PC-9 (cell line): ENCODE measurements at places on chromosomes 5 and 9. TPM values are rescaled to one million over a fixed set of nuclear protein-coding genes. Genes with fewer than 3 reads are reported as not detected.
A peak's percentile ranks its signal among the peaks of the same experiment; 100 is the strongest.

TRIM36 gene
- 0.15 and 0.22 TPM in 2 replicates for total RNA-seq

DOLK gene
- 18.0 and 19.0 TPM in 2 replicates for total RNA-seq

PCAT7 gene
- total RNA-seq: 3.8 and 3.9 TPM in 2 replicates

STC2 gene
- total RNA-seq: 42.2 and 63.5 TPM in 2 replicates

PARP8 gene
- 15.8 and 17.6 TPM in 2 replicates for total RNA-seq

NDST1 gene
- 94.3 and 100.0 TPM in 2 replicates for total RNA-seq

FSD1L gene
- 4.2 and 5.6 TPM in 2 replicates for total RNA-seq

MAST4 gene
- total RNA-seq: 13.3 and 19.3 TPM in 2 replicates

OR13C3 gene
- total RNA-seq: not detected in 2 replicates

KIF4B gene
- 0.13 TPM in 1 of 2 replicates, not detected in the other for total RNA-seq

- no peak for DNase-seq
- no peaks in the 10 kb centered on the region for H3K36me3 ChIP-seq
Observed at GRCh38 chr5:34452170-34452828, 203.8 kb upstream of the RAI14 start.

DNA sequence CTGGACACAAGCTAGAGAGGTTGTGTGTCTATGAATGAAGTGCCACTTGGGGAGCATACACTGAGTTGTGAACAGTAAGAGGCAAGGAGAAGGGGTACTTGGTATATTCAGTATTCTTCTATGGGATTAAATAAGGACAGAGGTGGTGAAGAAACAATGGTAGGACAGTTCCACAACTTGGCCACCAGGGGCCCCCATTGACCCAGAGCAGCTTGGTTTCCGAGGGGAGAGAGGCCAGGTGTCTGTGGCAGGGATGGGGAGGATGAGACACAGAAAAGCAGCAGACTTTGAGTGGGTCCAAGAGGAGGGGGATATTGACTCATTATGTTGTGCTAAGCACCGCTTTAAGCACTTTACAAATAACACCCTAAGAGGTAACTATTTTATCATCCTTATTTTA, 220.6 kb downstream of the MELK start:
- no peaks in the 10 kb centered on the region for H3K27me3 ChIP-seq
- no peaks in the 10 kb centered on the region for H3K4me1 ChIP-seq
- no peak overlapping the region for H3K4me3 ChIP-seq
- no peaks in the 10 kb centered on the region for H3K36me3 ChIP-seq

GRCh38 chr5:146388386-146388785, 49.7 kb downstream of the POU4F3 start:
- H3K36me3 ChIP-seq: no peaks in the 10 kb centered on the region
- H3K4me3 ChIP-seq: no peak overlapping the region
- H3K27me3 ChIP-seq: peaks cover 26% of the 10 kb centered on the region
- no peaks in the 10 kb centered on the region for H3K4me1 ChIP-seq

DNA sequence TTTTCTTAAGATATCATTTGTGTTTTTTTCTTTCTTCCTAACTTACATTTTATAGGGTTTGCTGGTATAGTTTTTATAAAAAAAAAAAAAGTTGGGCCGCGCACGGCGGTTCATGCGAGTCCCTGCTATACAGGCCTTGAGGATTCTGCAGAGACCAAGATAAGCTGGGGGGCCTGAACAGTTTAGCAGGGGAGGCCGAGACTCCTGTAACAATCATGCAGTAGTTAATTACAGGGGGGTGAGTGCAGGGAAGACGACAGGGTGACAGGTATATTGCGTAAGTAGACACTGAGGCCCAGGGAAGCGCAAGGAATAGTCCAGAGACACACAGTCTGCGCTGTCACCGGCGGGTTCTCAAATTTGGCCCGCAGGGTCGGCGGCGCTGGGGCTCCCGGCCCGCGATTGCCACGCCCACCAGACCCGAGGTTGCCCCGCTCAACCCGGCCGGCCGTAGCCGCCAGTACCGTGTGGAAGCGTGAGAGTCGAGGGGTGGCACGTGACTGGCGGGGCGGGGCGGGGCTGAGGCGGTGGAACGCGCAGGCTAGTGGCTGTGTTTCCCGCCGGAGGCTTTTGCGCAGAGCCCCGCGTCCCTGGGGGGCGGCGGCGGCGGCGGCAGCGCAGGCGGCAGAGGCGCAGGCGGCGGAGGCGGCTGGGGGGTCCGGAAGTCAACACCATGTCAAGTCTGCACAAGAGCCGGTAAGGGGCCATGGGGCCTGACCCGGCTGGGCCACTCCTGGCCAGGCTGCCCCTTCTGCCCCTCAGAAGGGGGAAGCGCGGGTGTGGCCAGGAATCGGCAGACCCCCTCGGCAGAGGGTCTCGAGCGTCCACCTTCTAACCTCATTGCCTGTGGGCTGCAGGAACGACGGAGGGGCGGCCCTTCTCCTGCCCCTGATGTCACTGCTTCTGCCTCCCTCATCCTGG, at the start of gene TBC1D13:
Gene TBC1D13 (plus strand): TSS at position 573 of the 921 bp plus-strand sequence. CDS start 101 bp downstream, at position 674.
- H3K27ac ChIP-seq: peak within 1 kb of the TSS; percentile 43
- peaks cover 16% of the 10 kb centered on the region for H3K4me1 ChIP-seq
- peak within 1 kb of the TSS; percentile 96 for H3K4me3 ChIP-seq
- DNase-seq: peak; percentile 71
- no peaks in the 10 kb centered on the region for H3K27me3 ChIP-seq

DNA sequence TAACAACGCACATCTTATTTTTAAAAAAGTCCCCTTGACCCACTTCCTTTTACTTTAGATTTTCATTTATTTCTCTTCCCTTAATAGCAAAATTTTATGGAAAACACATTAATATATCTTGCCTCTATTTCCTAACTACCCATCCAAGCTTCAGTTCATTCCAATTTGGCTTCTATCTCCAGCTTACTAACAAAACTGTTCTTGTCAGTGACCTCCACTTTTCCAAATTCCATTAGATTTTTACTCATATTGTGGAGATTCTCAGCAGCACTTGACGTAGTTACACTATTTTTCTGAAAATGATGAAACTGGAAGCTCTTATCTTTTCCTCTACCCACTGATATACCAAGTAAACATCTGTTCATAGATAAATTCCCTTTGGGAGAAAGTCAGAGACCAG, 46.5 kb upstream of the ADAMTS19 start:
- no peak overlapping the region for H3K27ac ChIP-seq
- no peak for DNase-seq
- no peaks in the 10 kb centered on the region for H3K27me3 ChIP-seq
- no peaks in the 10 kb centered on the region for H3K4me1 ChIP-seq

DNA sequence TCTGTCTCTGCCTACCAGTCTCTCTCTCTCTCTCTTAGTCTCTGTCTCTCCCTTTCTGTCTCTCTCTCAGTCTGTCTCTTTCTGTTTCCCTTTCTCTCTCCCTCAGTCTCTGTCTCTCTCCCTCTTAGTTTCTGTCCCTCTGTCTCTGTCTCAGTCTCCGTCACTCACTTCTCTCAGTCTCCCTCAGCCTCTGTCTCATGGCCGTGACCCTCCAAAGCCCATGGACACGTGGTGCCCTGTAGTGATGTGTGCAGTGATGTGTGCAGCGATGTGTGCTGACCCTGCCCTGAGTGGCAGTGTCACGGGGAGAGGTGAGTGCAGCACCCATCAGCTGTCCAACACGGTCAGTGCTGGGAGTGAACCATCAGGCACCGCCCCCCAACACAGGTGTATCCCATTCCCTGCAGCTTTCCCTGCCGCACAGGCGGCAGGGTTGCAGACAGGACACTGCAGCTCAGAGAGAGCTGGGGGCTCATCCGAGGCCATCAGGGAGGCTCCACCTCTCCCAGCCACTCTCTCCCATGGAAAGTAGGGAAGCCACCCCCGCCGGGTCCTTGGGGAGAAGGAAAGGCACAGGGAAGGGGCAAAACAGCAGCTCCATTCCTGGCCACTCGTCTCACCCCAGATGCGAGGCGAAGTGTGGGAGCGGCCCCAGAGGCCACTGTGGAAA, 794 bp upstream of the LRRC14B start:
- peaks cover 69% of the 10 kb centered on the region for H3K27me3 ChIP-seq
- no peak overlapping the region for H3K4me3 ChIP-seq
- H3K36me3 ChIP-seq: no peaks in the 10 kb centered on the region
- H3K4me1 ChIP-seq: no peaks in the 10 kb centered on the region

- H3K4me1 ChIP-seq: peaks cover 43% of the 10 kb centered on the region
- H3K36me3 ChIP-seq: no peaks in the 10 kb centered on the region
- H3K27me3 ChIP-seq: no peaks in the 10 kb centered on the region
- H3K4me3 ChIP-seq: no peak overlapping the region
- no peak for DNase-seq
- no peak overlapping the region for H3K27ac ChIP-seq
Observed at GRCh38 chr5:10457682-10458574, 16.2 kb downstream of the ROPN1L start.

- H3K36me3 ChIP-seq: no peaks in the 10 kb centered on the region
- peak; percentile 33 for DNase-seq
- no peak overlapping the region for H3K27ac ChIP-seq
- no peaks in the 10 kb centered on the region; the same call in 1 of the 2 replicates for H3K27me3 ChIP-seq
Observed at GRCh38 chr5:141772281-141772680, 90.3 kb upstream of the ARAP3 start.

DNA sequence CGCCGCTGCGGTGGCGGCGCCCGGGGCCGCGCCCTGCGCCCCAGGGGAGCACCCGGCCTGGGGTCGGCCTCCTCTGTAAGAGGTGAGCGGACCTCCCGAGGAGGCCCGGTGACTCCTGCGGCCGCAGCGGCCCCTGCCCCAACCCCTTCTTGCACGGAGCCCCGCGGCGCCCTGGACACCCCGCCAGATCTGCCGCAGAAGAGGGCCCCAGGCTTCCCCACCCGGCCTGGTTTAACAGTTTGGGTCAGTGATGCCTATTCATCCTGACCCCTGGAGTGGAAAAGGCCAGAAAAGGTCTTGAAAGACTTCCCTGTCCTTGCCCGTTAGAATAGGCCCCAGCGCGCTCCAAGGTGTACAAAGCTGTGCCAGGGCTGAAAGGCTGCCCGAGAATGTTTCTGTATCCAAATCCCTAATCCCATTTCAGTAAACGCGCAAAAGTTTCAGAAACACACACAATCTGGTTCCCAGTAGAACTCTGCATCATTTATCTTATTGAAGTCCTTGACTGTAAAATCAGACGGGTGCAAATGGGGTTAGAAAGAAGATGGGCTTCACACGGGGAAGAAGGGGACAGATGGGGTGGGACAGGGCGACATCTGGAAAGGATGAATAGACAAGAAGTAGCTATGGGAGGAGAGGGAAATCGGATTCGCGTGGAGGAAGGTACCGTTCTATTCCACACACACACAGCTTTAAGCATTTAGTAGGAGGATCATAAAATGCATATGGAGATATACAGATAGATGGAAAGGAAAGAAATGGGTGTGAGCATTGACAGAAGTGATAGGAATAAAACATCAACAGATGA, 1.1 kb upstream of the SSBP2 start:
- DNase-seq: no peak
- no peaks in the 10 kb centered on the region for H3K27me3 ChIP-seq
- peak overlapping the region; percentile 86 for H3K27ac ChIP-seq
- H3K36me3 ChIP-seq: no peaks in the 10 kb centered on the region
- H3K4me1 ChIP-seq: peaks cover 38% of the 10 kb centered on the region

DNA sequence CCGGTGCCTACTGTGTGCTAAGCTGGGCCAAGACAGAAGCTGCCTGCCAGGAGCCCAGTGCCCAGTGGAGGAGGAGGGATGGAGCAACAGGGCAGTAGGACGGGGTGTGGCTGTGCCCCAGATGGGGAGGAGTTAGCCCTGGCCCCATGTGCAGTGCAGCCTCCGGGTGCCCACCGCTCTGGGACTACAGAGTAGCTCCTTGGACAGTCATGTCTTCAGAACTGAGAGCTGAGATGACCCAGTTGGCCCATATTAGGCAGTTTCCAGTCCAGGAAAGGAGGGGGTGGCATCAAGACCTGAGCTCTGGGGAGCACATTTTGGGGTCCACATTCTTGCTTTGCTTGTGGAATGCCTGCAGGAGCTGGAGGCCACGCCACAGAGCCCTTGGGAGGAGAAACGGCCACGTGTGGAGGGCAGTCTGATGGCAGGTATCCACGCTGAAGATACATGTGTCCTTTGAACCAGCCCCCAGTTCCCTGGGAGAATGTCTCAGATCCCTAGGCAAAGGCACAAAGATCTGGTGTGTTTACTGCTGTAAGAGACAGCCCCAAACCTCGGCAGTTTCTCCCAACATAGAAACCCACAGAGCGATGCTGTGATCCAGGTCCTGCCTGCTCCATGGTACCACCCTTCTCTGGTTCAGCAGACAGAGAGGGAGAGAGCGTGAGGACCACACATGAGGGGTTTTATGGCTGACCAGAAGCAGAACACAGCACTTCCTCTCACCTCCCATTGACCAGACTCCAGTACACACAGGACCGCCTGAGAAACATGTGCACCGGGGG, 46.8 kb upstream of the FCN1 start:
- H3K27ac ChIP-seq: no peak overlapping the region
- H3K4me1 ChIP-seq: no peaks in the 10 kb centered on the region
- peaks cover 98% of the 10 kb centered on the region for H3K27me3 ChIP-seq
- no peak overlapping the region for H3K4me3 ChIP-seq

DNA sequence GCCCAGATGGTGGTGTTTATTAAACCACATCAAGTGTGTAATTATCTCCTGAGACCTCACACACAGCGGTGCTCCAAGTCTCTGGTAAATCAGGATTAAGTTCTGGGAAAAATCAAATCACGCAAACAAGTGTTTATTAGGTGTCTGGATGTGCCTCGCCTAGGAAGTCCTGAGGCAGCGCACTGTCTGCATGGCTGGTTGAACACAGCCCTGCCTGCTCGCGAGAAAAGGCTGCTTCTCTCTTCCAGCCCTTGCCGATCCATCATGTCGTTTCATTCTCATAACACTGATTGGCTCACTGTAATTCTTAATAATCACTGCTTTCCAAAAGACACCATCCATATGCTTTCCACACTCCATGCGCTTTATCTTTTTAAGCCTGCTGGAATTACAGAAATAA, 229.6 kb upstream of the DAP start:
- no peak overlapping the region for H3K4me3 ChIP-seq
- no peak for DNase-seq
- H3K27ac ChIP-seq: no peak overlapping the region
- H3K36me3 ChIP-seq: no peaks in the 10 kb centered on the region
- peaks cover 58% of the 10 kb centered on the region for H3K27me3 ChIP-seq
- H3K4me1 ChIP-seq: 0 out of 2 replicates have a peak, but pooled peaks cover 6% of the 10 kb centered on the region

DNA sequence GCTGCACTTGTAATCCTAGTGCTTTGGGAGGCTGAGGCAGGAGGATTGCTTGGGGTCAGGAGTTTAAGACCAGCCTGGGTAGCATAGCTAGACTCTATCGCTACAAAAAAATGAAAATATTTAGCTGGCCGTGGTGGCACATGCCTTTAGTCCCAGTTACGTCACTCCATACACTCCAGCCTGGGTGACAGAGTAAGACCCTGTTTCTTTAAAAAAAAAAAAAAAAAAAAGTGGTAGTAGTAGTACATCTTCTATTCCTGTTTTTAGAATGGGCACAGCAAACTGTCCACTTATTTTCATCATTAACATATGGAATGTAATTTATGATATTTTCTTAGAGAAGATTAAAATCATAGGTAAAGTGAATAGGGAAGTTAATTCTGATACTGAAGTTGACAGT, 48.2 kb downstream of the TRIO start:
- no peaks in the 10 kb centered on the region for H3K27me3 ChIP-seq
- peaks cover 71% of the 10 kb centered on the region for H3K4me1 ChIP-seq
- H3K4me3 ChIP-seq: peak overlapping the region; percentile 30; the same call in 1 of the 2 replicates
- no peak for DNase-seq

DNA sequence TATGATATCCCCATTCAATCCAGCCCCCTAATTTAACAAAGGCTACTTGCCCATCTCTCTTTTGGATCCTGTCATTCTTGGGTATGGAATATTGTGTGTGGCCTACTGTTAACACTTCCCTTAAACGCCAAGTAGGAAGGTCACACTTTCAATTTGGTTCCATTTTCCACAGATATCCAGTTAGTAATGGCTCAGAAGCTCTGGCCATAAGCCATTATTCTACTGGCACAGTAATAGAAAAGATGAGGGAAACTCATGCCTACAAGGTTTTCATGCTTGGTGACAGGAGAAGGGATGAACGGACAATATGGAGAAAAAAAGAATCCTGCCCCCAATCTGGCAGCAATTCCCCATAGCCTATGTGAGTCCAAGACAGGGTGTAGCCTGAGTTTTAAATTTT, 227.6 kb downstream of the CRB2 start:
- H3K4me3 ChIP-seq: no peak overlapping the region
- no peak for DNase-seq
- H3K4me1 ChIP-seq: no peaks in the 10 kb centered on the region
- no peaks in the 10 kb centered on the region for H3K36me3 ChIP-seq
- H3K27ac ChIP-seq: no peak overlapping the region
